ENCODE measurements at places on chromosomes 12 and 14.

DNA sequence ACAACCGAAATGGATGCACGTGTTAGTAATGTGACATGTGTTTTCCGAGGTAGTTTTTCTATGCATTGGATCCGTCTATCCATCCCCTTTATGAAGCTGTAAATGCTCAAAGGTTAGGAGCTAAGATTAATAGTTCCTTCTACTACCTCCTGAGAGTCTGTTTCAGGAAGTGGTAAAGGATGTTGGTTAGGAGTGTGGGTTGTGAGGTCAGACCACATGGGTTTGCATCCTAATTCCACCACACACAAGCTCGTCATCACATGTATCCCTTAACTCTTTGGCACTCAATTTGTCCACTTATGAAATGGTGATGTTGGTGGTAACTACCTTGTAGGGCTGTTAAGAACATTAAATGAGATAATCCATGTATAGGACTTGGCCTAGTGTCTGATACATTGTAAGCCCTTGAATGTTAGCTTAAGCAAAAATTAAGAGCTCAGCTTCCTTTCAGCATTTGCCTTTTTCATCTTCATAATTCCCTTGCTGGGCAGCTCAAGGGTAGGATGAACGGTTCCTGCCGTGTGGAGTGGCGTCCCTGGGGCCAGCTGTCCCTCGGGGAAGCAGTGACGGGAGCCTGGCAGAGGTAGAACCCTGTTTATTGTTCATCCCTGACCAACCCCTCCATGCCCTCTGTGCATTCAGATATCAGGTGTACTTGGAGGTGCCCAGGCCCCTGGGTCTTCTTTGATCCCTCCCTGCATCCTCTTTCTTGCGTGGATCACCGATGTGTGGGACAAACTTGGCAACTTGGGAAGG lies 52.3 kb downstream of the TSPAN9 start:
- no peak for DNase-seq

- DNase-seq: no peak
Measured at GRCh38 chr12:76738824-76739579, 24.9 kb upstream of the ZDHHC17 start.

GRCh38 chr12:57099047-57099714 lies 10.3 kb downstream of the NAB2 start:
- no peak for DNase-seq

GRCh38 chr12:46043972-46044520 lies 53.7 kb upstream of the SCAF11 start:
- no peak for DNase-seq

Data from right lung (tissue), 10 donors.